ENCODE measurements at places on chromosomes 12 and 14.
A peak's percentile ranks its signal among the peaks of the same experiment; 100 is the strongest.

- DNase-seq: no peak
These were observed 18.1 kb downstream of the TMEM253 start for GRCh38 chr14:21118933-21119332.

GRCh38 chr12:58262796-58263195, 321.4 kb downstream of the ATP23 start:
- DNase-seq: no peak

GRCh38 chr12:108320507-108321293, 18.4 kb downstream of the CMKLR1 start:
- DNase-seq: no peak

DNA sequence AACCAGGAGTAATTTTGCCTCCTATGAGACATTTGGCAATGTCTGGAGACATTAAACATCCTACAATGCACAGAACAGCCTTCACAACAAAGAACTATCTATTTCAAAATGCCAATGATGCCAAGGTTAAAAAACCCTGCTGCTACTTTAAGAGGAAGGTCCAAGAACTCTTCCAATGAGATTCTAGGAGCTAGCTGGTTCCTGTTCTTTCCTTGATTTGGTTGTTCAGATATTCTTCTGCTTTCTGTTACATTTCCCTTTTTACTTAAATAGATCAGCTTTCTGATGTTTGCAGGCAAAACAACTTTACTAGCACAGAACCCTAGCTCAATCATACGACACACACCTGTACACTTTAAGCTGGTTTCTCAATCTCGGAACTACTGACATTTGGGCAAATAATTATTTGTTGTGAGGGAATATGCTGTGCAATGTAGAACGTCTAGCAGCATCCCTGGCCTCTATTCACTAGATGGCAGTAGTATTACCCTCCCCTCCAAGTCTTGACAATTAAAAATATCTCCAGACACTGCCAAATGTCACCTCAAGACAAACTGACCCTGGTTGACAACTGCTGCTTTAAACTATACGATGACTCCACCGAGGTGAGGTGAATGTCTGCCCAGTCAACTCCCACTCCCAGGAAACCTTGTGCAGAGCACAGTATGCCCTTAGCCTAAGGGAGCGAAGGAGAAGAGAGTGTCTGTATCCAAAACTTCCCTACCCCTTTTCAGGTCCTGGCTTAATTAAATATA, 4.4 kb downstream of the BLTP3B start:
- no peak for DNase-seq

DNA sequence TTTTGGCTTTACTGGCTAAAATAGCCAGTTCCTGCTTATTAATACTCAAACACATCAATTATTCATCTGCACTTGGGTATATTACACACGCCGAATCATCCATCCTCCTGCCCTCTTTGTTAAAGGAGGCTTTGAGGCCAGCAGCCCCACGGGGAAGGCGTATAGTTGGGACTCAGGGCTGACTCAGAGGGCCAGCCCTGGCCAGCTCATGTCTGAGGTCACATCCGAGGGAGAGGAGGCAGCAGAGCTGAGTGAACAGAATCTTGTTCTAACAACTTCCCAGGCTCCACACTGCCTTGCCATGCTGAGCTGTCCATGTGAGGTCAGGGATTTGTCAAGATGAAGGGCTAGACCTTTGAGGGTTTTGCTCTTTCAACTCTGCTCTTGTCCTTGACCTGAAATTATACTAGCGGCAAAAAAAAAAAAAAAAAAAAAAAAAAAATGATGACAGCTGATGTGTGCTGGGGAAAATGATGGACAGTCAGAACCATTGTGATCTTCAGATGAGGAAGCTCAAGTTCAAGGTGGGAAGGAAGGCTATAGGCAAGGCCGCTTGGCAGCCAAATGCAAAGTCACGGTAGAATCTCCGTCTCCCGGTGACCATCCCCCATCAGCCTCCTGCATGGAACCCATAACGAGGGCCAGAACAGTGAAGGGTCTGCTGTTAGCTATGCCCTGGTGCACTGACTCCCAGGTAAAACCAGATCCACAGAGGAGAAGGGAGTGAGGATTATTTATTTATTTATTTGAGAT, 12.5 kb upstream of the MARK3 start:
- DNase-seq: peak; percentile 22

DNA sequence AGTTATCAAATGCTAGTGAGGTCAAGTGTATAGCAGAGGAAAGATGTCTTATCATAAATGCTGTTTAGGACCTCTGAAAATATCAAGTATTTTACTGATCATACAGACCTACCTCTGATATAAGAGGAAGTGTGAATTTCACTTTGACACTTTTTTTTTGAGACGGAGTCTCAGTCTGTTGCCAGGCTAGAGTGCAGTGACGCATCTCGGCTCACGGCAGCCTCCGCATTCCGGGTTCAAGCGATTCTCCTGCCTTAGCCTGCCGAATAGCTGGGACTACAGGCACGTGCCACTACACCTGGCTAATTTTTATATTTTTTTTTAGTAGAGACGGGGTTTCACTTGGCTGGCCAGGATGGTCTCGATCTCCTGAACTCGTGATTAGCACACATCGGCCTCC, 55.1 kb upstream of the PIK3C2G start:
- DNase-seq: no peak

DNA sequence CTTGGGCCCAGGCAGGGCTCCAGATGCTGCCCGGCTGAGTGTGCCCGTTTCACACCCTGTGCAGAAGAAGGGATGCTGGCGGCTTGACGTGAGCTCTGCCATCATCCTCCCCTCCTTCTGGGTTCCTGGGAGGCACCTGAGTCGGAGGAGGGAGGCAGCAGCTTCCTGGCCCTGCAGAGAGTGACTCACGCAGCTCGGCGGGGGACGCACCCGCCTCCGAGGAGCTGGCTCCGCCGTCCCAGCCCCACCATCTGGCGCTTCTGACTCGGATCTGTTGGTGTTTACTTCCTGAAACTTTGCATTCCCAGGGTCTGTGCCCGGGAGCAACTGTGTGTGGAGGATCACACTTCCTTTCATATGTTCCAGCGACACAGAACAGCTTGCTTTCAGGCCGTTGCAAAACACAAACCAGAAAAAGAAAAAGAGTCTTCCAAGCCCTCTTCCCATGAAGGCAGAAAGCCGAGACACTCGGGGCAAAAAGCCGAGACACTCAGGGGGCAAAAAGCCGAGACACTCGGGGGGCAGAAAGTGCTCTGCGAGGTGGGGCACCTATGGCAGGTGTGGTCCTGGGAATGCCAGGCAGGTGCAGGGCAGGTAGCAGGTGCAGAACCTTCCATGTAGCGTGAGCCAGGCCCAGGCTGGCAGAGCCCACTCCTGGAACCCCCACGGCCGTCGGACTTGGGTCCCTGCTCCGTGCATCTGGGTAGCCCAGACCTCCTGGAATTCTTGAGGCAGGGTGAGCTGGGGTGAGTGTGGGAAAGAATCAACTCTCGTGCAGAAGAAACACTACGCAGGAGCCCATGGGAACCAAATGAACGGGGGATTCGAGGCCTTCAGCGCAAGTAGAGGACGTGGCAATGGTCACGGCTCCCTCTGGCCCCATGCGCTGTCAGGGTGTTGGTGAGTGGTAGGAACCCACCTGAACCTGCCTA, 27.6 kb upstream of the GALNT9 start:
- DNase-seq: no peak

DNA sequence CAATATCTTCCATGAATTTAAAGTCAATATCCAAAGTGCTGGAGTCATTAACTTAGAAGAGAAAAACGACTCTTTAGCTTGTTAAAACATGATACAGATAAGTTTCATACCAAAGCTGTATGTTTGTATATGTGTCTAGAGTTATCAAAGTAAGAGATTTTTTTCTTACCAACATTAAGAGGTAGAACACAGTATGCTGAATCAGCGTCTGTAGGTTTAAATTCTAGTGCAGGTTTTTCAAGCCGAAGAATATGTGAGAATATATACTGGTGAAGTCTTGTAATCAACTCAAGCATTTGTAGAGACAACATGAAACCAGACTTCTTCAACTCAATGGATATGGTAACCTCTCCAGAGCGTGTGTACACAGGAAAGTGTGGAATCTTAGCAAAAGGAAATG, 49.6 kb downstream of the DICER1 start:
- DNase-seq: no peak

DNA sequence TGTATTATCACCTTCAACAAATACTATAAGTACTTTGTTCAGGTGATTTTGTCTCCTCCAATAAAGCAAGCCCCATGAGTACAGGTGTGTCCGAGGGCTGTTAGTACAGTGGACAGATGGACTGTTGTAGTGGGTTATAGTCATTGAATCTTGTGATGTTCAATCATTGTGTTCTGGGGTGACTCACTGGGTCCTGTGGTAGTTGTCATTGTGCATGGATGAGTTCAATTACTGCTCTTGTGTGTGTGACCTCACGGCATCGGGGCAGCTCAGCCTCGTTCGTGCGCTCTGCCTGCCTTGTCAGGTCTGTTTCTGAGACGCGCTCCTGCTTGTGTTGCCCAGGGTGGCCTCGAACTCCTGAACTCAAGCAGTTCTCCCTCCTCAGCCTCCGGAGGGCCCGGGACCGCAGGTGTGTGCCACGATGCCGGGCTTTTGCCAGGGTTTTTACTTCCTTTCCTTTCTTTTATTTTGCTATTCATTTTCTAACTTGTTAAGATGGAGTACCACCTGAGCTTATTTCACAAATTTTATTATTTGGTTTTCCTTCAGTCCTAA, 72.2 kb downstream of the DDX51 start:
- no peak for DNase-seq

DNA sequence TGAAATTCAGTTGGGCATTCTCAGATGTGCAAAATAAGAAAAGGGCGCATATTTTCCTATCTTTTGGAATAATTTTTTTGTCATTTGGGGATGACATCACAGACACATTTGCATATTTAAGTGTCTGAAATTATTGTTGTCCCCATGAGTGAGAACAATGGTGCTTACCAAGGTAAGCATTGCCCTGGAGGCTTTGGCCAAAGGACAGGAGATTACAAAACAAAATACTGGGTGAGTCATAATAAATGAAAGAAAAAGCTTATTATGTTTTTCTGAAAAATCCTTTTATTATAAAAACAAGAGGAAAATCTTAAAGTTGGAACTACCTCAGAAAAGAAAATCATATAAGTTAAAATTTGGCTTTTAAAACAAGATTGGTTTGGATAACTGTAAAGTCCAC, 254.9 kb downstream of the BTG1 start:
- DNase-seq: no peak

GRCh38 chr14:34119107-34119858, 168.4 kb upstream of the EGLN3 start:
- no peak for DNase-seq

- peak; percentile 33 for DNase-seq
These were observed 19.9 kb downstream of the CDKN1B start for GRCh38 chr12:12736759-12737676.

GRCh38 chr12:133203344-133204263, 22.3 kb downstream of the ZNF268 start:
- DNase-seq: no peak

DNA sequence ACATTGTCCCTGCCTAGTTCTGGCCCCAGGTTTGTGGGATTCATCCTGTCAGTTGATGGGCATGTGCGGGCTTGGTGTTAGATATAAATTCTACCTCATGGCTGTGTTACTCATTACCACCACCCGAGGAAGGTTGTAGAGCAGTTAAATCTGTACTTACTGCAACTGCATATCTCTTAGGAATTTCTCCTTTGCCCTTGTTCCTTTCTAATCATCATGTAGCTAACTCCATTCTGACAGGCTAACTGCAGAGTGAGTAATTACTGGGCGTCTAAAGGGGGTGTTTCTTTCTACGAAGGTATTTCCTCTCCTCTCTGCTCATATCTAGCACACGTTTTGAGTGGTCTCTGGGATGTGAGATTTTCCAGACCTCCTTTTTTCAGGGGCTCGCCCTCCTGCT, 1076.7 kb downstream of the TMTC2 start:
- DNase-seq: no peak

GRCh38 chr12:99151744-99152143, 495.8 kb upstream of the GARIN6 start:
- no peak for DNase-seq

GRCh38 chr12:98838231-98838647, 193.1 kb downstream of the APAF1 start:
- no peak for DNase-seq

GRCh38 chr12:117807946-117808345, 160.8 kb downstream of the KSR2 start:
- no peak for DNase-seq

DNA sequence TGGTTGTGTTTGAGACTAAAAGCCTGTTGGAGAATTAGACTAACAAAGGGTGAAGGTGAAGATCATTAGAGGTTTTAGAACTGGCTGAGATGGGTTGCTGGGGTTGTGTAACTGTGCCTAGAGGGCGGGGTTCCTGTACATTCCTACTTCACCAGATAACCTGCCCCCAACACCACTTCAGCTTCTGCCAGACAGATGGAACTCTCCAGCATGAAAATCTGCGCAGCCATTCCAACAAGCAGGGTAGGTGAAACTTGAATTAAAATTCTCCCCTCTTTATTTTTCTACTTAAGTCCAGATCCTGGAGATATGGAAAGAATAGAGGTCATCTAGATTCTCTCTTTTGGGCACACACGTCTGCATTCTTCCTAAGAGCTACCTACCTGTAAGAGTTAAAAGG, 6.0 kb downstream of the FOXG1 start:
- DNase-seq: no peak

GRCh38 chr12:76830436-76830835, 48.4 kb downstream of the CSRP2 start:
- DNase-seq: no peak

DNA sequence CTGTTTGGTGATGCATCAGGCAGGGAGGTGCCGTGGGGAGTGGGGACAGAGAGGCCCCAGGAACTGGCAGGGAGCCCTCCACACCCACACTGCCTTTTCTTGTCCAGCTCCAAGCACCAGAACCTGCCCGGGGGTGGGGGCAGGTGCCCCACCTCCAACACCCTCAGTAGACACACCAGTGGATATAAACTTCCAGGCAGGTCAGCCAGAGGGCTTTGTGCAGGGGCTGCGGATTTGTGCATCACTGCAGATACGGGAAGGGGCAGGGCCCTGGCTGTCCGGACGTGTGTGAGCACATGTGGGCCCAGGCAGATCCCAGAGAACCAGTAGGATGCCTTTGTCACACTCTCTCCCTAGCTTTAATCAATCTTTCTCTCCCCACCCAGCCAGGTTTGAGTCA, 1.3 kb upstream of the TGM1 start:
- DNase-seq: no peak

DNA sequence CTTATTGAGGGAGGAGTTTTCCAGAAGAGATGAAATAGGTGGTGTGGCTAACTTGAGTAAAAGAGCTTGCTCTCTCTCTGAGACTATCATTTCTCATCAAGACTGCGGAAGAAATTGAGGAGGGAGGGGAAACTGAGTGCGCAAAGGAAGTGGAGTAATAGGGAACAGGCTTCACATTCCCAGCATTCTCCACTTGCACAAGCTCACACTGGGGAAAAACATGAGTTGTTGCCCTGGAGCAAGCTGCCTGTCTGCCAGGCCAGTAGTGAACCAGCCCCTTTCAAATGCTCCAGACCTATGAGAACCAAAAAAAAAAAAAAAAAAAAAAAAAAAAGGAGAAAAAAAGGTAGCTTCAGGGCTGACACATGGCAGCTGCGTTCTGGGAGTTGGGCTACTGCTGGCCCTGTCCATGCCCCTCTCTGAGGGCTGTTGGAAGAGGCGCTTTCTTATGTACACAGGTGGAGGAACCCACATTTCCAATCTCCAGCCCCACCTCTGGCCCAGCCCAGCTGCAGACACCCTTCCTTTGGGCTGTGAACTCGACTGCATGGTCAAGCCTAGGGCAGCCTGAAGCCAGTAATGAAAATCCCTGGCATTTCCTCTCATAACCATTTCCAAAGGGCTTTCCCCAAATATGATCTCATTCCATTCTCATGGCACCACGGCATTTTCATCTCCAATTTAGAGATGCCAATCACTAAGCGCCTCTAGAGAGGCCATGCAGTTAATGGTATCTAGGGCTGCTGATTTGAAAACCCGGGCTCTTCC, 32.5 kb upstream of the EMP1 start:
- no peak for DNase-seq

- DNase-seq: no peak
These were observed 37.5 kb upstream of the DAAM1 start for GRCh38 chr14:59150990-59151389.
